Smooth muscle cell of the pulmonary artery (primary cell): ENCODE measurements at places on chromosomes 7 and 10. TPM values are rescaled to one million over a fixed set of nuclear protein-coding genes. Genes with fewer than 3 reads are reported as not detected.

The FBXO24 gene
- 0.13 and 0.20 TPM in 2 replicates for total RNA-seq

The DLG5 gene
- 47.4 and 59.4 TPM in 2 replicates for total RNA-seq

The ANXA8L1 gene
- total RNA-seq = not detected in 2 replicates

The LRRN3 gene
- total RNA-seq = 3.1 and 7.4 TPM in 2 replicates

The POMZP3 gene
- 1.5 and 3.5 TPM in 2 replicates for total RNA-seq

The INHBA gene
- total RNA-seq = 67.4 and 92.3 TPM in 2 replicates

The VSTM2A gene
- not detected in 2 replicates for total RNA-seq

The FAM25G gene
- not detected in 2 replicates for total RNA-seq

The AFAP1L2 gene
- total RNA-seq = 0.17 and 1.2 TPM in 2 replicates

The CALHM3 gene
- total RNA-seq = not detected in 2 replicates

The SUGCT gene
- 8.4 and 18.9 TPM in 2 replicates for total RNA-seq

The ASB4 gene
- not detected in 2 replicates for total RNA-seq

The LRRC18 gene
- not detected in 2 replicates for total RNA-seq

The CPA4 gene
- 46.4 and 140 TPM in 2 replicates for total RNA-seq

The CTAGE15 gene
- 0.36 TPM in 1 of 2 replicates, not detected in the other for total RNA-seq

The OGDHL gene
- total RNA-seq = 0.26 and 1.7 TPM in 2 replicates

The PTN gene
- 9.0 and 13.2 TPM in 2 replicates for total RNA-seq

The ASB10 gene
- total RNA-seq = not detected in 2 replicates

The GARIN1A gene
- total RNA-seq = 1.3 and 1.4 TPM in 2 replicates

The LIPF gene
- not detected in 2 replicates for total RNA-seq

The CLDN4 gene
- 0.26 TPM in 2 replicates for total RNA-seq

The DOCK1 gene
- total RNA-seq = 68.6 and 78.5 TPM in 2 replicates

The CDC14C gene
- total RNA-seq = not detected in 2 replicates

The RASA4 gene
- 23.3 and 40.3 TPM in 2 replicates for total RNA-seq

The TES gene
- 31.2 and 64.1 TPM in 2 replicates for total RNA-seq

The CYP26C1 gene
- total RNA-seq = 0.07 and 0.10 TPM in 2 replicates
